Activated T-cell treated with anti-CD3 and anti-CD28 coated beads, Interleukin-2, amount 50 U/mL, for 1 hour (primary cell): ENCODE measurements at places on chromosomes 5 and 9.

- no peak for DNase-seq
Observed at GRCh38 chr9:77598524-77598923, 49.6 kb downstream of the GNA14 start.

DNA sequence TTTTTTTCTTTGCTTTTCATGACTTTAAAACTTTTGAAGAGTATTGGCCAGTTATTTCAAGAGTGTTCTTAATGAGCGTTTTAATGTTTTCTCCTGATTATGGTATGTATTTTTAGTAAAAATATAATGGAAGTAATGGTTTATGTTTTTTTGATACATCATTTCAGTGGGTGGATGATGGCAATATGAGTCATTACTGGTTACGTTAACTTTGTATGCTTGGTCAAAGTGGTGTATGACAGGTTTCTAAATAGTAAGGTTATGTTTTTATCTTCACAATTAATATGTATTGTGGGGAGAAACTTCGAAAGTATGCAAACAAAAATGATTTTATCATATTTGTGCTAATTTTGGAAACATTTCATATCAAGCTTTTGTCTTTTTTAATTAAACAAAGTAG is 176.7 kb upstream of the PRDM9 start:
- DNase-seq = no peak

- DNase-seq = no peak
Observed at GRCh38 chr9:136558373-136558772, 12.5 kb upstream of the NOTCH1 start.

DNA sequence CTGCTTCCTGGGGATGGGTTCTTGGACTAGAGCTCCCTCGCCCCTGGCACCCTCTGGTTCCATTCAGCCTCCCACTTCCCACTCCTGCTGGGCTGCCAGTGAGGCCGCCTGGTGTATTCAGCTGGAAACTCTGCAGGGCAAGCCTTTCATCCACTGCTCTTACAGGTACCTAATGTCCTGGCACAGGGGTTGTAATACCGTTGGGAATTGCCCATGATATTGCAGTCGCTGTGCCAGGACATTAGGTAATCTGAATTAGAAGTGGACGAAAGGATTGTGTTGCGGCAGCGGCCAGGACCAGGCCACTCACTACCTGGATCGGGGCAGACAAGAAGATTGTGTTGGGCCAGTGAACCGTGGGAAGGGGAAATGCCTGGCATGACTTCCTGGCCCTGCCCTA is 13.1 kb downstream of the TMOD1 start:
- DNase-seq = no peak

DNA sequence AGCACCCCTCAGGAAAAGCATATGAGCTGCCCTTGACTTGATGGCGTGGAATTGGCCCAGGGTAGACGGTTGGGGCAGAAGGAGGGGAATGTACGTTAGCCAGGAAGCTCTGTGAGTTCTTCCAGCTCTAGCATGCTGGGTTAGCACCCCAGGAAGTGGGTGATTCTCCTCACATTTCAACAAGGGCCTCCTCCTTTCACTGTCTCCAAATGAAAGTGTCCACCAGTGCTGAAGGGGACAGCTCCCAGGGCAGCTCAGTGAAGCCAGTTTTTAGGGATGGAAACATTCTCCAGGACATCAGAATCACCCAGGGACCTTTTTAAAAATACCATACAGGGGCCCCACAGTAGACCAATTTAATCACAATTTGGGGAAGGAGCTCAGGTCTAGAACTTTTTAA is 17.2 kb upstream of the AFAP1L1 start:
- DNase-seq = no peak

DNA sequence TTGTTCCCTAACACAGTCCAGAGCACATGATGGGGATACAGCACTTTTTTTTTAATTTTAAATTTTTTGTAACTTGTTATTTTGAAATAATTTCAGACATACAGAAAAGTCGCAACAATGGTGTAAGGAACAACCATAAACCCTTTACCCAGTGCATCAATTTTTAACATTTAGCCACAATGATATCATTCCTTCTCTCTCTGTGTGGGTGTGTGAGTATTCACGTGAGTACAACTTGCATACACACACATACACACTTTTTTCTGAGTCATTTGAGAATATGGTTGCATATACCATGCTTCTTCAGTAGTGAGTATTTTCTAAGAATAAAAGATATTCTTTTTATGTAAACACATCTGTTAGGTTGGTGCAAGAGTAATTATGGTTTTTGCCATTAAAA is 135.2 kb downstream of the ARHGAP26 start:
- no peak for DNase-seq
